ENCODE measurements at places on chromosomes 7 and 10.

DNA sequence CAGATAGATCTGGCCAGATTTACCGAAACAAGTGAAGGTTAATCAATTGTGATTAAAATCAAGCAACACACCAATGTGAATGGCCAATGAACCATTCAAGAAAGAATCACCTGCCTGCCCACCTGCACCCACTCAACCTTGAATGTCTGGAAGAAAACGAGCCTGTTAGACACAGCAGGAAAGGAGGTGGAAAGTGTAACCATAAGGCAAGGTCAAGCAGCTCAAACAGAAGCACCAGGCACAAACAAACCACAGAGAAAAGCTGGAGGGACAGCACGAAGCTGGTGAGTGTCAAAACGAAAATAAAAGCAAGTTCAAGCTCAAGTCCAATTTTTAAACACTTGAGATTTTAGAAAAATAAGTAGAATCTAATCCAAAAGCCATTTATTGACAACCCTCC, 64.9 kb downstream of the STEAP1B start:
- DNase-seq: no peak

- peak; percentile 64 for DNase-seq
Measured at GRCh38 chr7:21028186-21028585, 241.5 kb upstream of the SP8 start.

DNA sequence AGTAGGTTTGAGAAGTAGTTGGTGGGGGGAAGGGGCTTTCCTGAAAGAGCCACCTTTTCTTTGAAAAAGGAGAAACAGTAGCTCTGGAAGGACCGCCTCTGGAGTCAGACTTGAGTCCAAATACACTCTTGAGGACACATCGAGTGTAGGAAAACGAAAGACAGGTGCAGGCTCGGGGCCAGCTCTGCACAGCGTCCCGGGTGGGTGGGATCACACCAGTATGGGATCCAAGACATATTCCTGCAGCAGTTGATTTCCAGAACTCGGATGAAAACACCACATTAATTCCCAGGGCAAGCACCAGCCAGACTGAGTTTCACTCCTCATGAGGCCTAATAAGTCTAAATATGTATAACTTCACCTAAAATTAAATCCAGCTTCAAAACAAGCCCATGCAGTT, 61.4 kb downstream of the ASB13 start:
- DNase-seq: no peak

DNA sequence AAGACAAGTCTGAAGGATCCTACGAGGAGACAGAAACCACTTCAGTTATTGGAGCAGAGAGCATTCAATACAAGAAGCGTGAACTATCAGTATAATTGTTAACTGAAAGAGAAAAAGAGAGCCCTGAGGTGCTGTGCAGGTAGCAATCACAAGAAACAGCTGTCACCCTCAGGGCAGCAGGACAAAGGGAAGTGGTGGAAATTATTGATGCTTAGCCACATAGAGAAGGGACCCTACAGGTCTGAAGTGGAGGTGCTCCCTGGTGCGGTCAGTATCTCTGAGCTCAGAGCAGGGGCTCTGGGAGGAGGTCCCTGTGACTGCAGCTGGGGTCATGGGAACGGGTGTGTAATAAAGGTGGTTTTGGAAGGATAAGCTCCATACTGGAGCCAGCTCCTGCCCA, 97.8 kb upstream of the KLF6 start:
- DNase-seq: no peak

DNA sequence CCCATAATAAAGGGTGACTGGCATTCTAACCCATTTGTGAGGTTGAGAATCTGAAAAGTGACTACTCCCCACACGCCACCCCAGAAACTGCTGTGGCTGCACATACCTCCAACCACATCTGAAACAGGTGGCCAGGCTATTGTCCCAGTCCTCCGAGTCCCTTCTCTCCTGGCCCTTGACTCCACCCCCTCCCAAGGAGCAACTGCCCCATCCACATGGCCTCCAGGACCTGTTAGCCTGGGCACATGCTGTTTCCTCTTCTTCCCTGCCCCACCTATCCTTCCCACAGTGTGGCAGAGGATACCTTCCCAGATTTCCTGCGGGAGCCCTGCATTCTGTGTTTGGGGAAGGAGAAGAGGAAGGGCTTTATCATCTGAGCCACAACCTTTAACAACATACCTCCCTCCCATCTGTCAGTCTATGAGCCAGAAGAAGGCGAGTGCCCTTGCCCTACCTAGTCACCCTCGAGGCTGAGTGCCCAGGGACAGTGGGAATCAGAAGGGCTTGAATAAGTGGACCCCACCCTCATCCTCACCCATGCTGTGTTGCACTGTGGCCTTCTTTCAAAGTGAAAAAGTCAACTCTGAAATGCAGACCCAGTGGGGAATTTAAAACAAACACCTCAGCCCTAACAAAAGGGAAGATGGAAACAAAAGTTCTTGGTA, 11.9 kb downstream of the STEAP1B start:
- no peak for DNase-seq

DNA sequence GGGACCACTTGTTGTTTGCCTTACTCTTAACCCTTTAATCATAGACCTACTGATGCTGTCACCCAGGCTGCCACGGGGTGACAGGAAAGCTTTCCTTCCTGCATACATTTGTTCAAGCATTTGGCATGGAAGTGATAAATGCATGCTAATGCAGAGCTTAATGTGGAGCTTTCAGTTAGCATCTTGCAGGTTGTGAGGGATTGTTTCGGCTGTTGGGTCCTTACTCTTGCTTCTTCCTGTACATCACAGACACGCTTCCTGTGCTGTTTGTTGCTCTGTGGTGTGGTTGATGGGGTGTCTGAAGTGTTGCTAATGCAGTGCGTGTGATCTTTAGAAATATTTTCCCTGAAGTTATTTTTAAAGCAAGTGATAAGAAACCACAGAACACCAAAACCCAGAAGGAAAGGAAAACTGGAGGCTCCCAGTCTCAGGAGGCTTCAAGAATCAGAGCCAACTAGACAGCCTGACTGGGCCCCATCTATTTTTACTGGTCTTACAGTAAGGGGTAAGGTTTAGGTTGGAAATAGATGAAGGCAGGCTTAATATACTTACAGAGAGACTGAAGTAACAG, 143.1 kb downstream of the CHN2 start:
- DNase-seq: no peak

DNA sequence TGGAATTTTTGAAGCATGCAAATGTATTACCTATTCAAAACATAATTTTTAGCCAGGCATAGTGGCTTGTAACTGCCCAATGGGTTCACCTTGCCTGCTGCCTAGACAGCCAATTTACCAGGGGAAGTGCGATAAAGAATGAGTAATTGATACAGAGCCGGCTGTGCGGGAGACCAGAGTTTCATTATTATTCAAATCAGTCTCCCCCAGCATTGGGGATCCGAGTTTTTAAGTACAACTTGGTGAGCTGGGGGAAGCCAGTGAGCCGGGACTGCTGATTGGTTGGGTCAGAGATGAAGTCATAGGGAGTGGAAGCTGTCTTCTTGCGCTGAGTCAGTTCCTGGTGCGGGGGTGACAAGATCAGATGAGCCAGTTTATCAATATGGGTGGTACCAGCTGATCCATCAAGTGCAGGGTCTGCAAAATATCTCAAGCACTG, 29.1 kb upstream of the NRBF2 start:
- no peak for DNase-seq

Measured in NB4 (cell line).